ENCODE measurements at places on chromosomes 4 and X. TPM values are rescaled to one million over a fixed set of nuclear protein-coding genes. Genes with fewer than 3 reads are reported as not detected.

Gene RAPGEF2
- 92.4 TPM for total RNA-seq

Gene HERC6
- 6.7 TPM for total RNA-seq

Gene DHRSX
- total RNA-seq, result 32.5 TPM

Gene GPC4
- total RNA-seq, result 0.10 TPM

Gene ARL9
- total RNA-seq, result 0.33 TPM

Gene NOX1
- not detected for total RNA-seq

Gene NALF2
- not detected for total RNA-seq
